ENCODE measurements at places on chromosomes 5 and 9. TPM values are rescaled to one million over a fixed set of nuclear protein-coding genes. Genes with fewer than 3 reads are reported as not detected.

- peak; percentile 56 for DNase-seq
- no peaks in the 10 kb centered on the region for H3K36me3 ChIP-seq
- H3K4me3 ChIP-seq = no peak overlapping the region
- no peaks in the 10 kb centered on the region for H3K27me3 ChIP-seq
Measured at GRCh38 chr9:4382722-4383317, 83.0 kb upstream of the GLIS3 start.

DNA sequence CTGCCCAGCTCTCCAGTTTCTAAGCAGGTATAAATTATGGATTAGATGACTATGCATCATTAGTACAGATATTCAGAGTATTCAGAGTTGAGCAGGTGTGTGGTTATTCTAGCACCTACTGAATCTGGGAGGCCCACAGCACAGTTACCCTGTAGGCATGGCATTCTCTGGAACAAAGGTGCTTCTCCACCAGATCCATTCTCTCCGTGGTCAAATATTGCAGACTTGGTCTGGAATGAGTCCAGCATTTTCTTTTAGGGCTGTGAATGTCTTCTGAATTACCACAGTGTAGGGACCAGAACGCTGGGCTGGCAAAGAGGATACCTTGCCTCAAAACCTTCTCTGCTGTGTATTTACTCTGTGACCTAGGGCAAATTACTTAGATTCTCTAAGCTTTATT, 116.8 kb downstream of the ARHGAP26 start:
- H3K27me3 ChIP-seq = no peaks in the 10 kb centered on the region
- no peak overlapping the region for H3K27ac ChIP-seq
- no peak overlapping the region for H3K4me3 ChIP-seq
- H3K36me3 ChIP-seq = no peaks in the 10 kb centered on the region

DNA sequence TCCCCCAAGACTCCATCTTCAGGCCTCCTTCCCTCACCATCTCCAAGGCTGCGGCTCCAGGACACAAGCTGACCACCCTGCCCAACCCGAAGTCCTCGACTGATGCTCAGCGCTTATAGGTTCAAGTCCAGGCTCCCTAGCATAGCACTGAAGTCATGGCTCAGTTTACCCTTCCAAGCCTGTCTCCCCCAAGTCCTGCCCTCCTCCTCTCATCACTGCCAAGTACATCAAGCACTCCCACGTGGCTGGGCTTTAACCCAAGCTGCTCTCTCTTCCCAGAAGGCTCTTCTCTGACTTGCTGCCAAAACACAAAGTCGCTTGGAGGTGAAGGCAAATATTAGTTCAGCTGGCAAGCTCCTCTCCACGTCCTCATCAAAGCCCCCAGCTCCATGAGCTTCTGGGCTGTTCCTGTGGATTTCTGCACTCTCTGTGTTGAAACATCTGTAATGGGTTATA, 22.1 kb upstream of the MARCHF6 start:
- no peaks in the 10 kb centered on the region for H3K27me3 ChIP-seq
- H3K4me1 ChIP-seq = peaks cover 35% of the 10 kb centered on the region
- no peak overlapping the region for H3K27ac ChIP-seq
- no peaks in the 10 kb centered on the region for H3K36me3 ChIP-seq
- peak; percentile 45 for DNase-seq
- H3K4me3 ChIP-seq = no peak overlapping the region

DNA sequence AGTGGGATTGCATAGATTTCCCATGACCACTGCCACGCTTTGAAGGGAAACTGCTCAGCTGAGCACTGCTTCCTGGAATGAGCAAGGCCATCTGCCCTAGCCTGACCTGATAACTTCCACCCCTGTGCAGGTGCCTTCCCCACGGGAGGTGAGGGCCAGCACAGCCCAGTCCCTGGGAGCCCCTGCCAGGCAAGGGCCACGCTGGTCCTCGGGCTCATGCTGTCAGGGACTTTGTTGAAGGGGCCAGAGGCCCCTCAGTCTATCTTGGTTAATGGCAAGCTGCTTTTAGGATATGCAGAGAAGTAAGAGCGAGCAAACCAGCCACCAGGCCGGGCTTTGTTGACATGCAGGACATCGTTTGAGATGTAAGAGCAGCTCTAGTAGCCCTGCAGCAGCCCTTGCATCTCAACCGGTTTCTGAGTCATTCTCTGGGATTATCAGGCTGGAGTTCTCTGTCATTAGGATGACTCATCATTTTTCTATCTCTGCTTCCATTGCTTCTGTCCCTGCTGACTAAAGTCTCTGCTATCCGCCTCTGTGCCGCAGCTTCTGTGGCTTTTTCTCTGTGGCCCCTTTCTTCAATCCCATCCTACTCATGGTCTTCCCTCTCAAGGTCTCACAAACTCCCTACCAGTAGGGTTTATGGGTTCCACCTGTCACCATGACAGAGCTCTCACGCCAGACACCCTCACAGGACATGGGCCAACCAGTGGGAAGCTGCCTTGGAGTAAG, 30.6 kb upstream of the IQGAP2 start:
- H3K4me3 ChIP-seq = no peak overlapping the region
- H3K27me3 ChIP-seq = no peaks in the 10 kb centered on the region
- H3K4me1 ChIP-seq = no peaks in the 10 kb centered on the region
- H3K27ac ChIP-seq = no peak overlapping the region
- DNase-seq = peak; percentile 92

DNA sequence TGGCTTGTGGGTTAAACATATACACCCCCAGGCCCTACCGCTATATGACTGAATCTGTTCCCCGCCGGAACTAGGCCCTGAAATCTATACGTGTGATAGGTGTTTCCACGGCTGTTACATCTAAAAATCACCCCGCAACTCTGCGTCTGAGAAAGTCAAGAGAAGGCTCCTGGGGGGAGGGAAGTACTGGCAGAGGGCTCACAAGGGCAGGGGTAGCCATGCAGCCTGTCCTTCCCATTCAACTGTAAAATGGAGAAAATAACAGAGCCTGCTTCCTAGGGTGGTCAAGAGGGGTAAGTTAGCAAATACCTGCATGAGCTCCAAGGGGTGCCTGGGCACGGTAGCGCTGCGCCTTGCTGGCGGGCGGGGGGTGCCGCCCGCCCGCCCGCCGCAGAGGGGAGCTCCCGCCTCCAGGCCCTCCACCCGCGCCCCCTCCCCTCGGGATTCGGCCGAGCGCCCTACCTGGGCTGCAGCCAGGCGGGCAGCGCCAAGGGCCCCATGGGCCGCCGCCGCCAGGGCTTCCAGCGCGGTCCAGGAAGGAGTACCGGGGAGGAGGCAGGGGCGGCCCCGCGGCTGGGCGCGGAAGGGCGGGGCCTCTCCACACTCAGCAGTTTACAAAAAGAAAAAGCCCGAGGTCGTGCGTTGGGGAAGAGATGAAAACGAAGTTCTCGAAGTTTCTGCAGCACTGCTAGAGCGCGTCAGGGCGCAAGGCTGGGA, at the start of gene HACD4:
Gene HACD4, minus strand, starts transcription at position 550 of the 717 bp plus-strand sequence. Its CDS starts 50 bp downstream, at position 500.
- peaks cover 37% of the 10 kb centered on the region for H3K4me1 ChIP-seq
- H3K4me3 ChIP-seq = peak within 1 kb of the TSS; percentile 72
- H3K27me3 ChIP-seq = no peaks in the 10 kb centered on the region
- peak within 1 kb of the TSS; percentile 25 for H3K27ac ChIP-seq
- no peaks in the 10 kb centered on the region for H3K36me3 ChIP-seq

DNA sequence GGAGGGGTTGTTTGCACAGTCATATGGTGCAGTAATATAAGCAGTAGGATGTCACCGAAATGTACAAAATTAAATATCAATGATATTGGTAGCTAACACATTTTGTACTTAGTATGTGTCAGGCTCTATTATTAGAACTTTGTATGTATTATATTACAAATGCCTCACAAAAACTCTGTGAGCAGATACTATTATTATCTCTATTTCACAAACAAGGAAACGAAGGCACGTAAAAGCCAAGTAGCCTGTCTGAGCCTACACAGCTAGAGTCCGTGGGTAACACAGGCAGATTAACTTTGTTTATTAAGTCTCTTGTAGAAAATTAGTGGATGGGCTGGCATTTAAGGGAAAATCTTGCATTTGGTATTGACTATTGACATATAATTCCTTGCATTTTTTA, 284.3 kb upstream of the DAB2 start:
- H3K27me3 ChIP-seq = no peaks in the 10 kb centered on the region
- no peaks in the 10 kb centered on the region for H3K36me3 ChIP-seq
- no peaks in the 10 kb centered on the region for H3K4me1 ChIP-seq
- no peak overlapping the region for H3K27ac ChIP-seq
- DNase-seq = no peak
- no peak overlapping the region for H3K4me3 ChIP-seq

DNA sequence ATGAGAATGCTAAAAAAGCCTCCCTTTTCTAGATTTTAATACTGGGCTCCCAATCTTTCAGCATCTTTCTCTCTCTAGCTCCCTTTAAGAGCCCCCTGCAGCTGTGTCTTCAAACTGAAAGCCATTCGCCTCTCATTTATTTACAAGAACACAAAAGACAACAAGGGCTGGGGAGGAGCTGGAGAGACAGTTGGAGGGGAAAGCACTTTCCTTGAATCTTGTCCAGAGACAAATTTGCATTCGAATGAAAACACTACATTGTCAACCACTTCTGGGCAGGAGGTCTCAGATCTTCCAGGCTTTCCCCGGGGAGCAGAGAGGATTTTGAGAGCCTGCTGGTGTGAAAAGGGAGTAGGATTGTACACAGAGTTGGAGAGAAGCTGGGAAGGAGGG, 518.3 kb downstream of the CTNND2 start:
- DNase-seq = no peak
- no peaks in the 10 kb centered on the region for H3K4me1 ChIP-seq
- H3K36me3 ChIP-seq = no peaks in the 10 kb centered on the region
- H3K4me3 ChIP-seq = no peak overlapping the region
- no peak overlapping the region for H3K27ac ChIP-seq

DNA sequence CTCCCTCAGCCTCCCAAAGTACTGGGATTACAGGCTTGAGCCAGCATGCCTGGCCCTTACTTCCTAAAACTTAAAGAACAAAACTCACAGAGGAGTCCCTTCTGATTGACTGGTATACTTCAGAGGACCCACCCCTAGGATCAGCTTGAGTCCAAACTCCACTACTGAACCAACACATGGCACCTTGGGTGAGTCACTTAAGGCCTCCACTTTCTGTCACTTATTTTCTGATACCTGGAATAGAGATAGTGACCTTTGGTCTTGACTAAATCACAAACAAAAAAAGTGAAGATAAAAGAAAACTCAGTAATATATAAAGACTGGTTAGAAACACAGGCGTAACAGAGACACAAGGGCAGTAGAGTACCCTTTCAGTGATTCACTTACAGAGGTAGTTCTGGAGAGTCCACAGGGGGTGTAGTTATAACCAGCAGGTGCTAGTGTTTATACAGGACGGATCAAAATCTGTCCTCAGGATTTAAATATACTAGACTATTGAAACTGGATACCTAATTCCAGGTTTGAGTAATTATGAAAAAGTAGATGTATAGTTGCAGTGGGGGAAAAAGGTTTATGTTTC, 274.3 kb upstream of the ANKRD55 start:
- 0 out of 2 replicates have a peak, but pooled peaks cover 6% of the 10 kb centered on the region for H3K27me3 ChIP-seq
- no peak overlapping the region for H3K4me3 ChIP-seq
- no peaks in the 10 kb centered on the region for H3K36me3 ChIP-seq
- no peaks in the 10 kb centered on the region for H3K4me1 ChIP-seq
- no peak overlapping the region for H3K27ac ChIP-seq
- DNase-seq = no peak

DNA sequence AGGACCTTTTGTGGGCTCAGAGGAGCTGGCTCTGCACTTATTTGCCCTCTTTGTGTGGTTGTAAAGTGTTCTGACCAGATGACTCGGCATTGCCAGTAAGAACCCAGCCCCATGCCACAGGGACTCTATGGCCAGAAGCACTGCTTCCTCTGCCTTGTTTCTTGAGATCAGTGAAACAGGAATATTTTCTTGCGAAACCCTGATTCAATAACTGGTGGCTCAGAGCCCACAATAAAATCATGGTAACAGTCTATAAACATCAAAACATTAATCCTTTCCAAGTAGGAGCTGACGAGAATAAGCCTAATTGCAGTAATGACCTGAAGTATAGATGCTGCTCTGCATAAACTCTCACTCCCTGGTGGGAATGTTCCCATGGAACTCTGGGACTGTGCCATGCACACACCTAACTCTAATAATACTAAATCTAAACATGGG, 344.3 kb downstream of the ZNF608 start:
- no peak overlapping the region for H3K4me3 ChIP-seq
- peak overlapping the region; percentile 22 for H3K27ac ChIP-seq
- peak; percentile 77 for DNase-seq
- peaks cover 14% of the 10 kb centered on the region for H3K4me1 ChIP-seq

- peak; percentile 68 for DNase-seq
- H3K27me3 ChIP-seq = no peaks in the 10 kb centered on the region
- H3K4me1 ChIP-seq = peaks cover 39% of the 10 kb centered on the region
- H3K4me3 ChIP-seq = no peak overlapping the region
- H3K27ac ChIP-seq = no peak overlapping the region
Measured at GRCh38 chr9:35910613-35911359, 1.5 kb downstream of the SPAAR start.

GRCh38 chr9:123062351-123063176, 29.1 kb downstream of the GPR21 start:
- H3K4me3 ChIP-seq = no peak overlapping the region
- peak; percentile 39 for DNase-seq
- H3K27ac ChIP-seq = no peak overlapping the region
- no peaks in the 10 kb centered on the region for H3K27me3 ChIP-seq
- H3K4me1 ChIP-seq = peaks cover 45% of the 10 kb centered on the region
- H3K36me3 ChIP-seq = peaks cover 28% of the 10 kb centered on the region

Gene QRFP
- total RNA-seq = not detected

Gene HTR4
- not detected for total RNA-seq

Gene SPINK13
- total RNA-seq = not detected

All from GM23248 (cell line).